ENCODE measurements at places on chromosomes 6 and 20.

GRCh38 chr20:12847872-12848271, 160.9 kb upstream of the SPTLC3 start:
- DNase-seq: no peak

GRCh38 chr6:17101422-17102257, at the start of gene STMND1:
TSS of gene STMND1 (plus strand) at chr6:17102050. CDS start at chr6:17102258, 208 bp downstream.
- no peak for DNase-seq

GRCh38 chr20:40535816-40536215, 153.2 kb downstream of the MAFB start:
- DNase-seq: no peak

DNA sequence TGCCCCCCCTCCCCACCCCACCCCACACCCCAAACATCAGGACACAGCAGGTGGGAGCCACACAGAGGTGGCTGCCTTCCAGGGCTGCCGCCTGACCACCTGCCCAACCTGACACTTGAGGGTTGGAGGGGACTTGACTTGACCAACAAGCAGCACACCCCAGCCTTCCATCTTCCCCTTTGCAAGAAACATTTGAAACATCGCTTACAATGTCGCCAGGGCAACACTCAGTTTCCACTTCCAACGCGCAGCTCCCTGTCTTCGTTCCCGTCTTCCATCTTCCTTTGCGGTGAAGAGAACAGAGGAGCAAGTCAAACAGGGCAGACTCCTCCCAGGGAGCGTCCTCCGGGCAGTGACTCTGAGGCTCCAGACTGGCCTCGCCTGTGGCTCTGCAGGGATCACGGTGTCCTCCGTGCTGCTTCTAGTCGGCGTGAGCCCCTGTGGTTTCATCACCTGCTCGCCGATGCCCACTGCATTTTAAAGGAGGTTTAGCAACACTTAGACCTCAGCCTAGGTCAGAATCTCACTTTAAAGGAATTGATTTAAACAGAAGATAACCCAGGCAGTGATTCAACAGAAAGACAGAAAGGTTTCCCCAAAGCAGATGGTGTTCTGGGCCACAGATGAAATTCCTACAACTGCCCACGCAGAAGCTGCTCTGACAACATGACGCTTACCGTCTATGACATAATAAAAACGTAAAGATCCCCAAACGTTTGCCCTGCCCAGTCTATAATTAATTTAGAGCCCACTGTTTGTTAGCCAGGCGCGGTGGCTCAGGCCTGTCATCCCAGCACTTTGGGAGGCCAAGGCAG, 130.8 kb downstream of the TAF4 start:
- no peak for DNase-seq

GRCh38 chr6:15475872-15476271, 187.0 kb downstream of the DTNBP1 start:
- DNase-seq: no peak

DNA sequence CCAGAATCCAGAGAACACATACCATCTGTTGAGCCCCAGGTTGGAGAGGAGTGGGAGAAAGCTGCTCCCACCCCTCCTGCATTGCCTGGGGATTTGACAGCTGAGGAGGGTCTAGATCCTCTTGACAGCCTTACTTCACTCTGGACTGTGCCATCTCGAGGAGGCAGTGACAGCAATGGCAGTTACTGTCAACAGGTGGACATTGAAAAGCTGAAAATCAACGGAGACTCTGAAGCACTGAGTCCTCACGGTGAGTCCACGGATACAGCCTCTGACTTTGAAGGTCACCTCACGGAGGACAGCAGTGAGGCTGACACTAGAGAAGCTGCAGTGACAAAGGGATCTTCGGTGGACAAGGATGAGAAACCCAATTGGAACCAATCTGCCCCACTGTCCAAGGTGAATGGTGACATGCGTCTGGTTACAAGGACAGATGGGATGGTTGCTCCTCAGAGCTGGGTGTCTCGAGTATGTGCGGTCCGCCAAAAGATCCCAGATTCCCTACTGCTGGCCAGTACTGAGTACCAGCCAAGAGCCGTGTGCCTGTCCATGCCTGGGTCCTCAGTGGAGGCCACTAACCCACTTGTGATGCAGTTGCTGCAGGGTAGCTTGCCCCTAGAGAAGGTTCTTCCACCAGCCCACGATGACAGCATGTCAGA, 77.4 kb downstream of the ASXL1 start:
- DNase-seq: no peak

GRCh38 chr6:53326372-53327016, 22.3 kb downstream of the ELOVL5 start:
- no peak for DNase-seq

GRCh38 chr6:18489335-18489734, 102.2 kb downstream of the RNF144B start:
- no peak for DNase-seq

DNA sequence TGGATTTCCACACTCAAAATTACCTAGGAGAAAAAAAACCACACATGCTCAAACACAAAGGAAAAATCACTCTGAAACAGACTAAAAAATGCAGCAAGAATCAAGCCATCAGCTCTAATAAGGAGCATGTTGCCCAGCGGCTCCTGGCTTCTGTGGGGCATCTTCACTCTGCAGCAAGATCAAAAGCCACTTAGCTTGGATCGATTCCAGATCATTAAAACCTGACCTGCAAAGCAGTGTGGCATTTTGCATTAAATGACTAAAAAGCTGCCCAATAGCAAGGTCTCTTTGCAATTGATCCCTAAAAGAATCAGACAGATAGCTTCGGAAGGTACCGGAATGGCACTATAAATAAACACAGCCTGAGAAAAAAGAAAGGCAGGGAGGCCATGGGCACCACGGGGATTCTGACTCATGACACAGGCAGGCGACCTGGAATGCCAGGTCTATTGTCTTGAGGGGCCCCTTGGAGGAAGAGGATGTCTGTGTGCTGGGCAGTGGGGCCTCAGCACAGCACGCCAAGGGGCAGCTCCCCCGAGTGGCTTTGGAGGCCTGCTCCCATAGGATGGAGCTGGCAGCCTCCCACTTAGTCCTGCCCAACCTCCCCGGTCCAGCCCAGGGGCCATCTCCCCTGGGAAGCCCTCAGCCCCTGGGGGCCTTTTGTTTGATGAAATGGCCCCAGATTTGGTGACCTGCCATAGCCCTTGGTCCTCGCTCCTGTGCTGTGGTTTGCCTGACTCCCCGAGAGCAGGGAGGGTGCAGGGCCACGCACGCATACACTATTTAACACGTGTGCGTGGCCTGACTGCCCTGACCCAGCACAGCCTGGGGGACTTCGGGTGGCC, 7.6 kb downstream of the LEMD2 start:
- no peak for DNase-seq

All from T-cell (primary cell).